ENCODE measurements at places on chromosomes 11 and 22.
A peak's percentile ranks its signal among the peaks of the same experiment; 100 is the strongest.

DNA sequence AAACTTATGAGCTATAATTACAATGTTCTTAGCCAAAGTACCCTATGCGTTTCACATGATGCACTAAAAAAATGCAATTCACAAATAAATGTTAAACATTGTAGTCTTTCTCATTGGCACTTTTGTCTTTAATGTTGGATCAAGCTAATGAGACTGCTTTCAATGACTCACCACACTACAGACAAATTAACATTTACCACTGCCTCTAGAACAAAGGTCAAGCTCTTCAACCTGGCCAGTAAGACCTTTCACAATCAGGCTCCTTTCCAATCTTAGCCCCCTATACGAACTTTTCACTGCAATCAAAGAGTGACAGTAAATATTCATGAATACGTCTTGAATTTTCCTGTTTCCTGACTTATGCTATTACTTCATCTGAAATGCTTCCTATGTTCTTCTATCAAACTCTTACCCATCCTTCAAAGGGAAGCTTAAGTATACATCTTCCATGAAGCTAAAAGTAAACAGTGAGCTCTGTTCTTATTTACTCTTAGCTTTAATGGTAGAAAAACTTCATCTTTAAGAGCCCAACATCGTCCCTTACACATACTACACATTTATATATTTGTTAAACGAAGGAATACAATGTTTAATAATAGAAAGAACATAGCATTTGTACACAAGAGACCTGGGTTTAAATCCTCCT, 326.6 kb upstream of the PITPNB start:
- DNase-seq = peak; percentile 24
- peak overlapping the region; percentile 37 for H3K4me3 ChIP-seq
- H3K27ac ChIP-seq = peak overlapping the region; percentile 94
- H3K36me3 ChIP-seq = no peaks in the 10 kb centered on the region

GRCh38 chr11:122804796-122805195, 33.5 kb upstream of the CRTAM start:
- no peaks in the 10 kb centered on the region for H3K27me3 ChIP-seq
- peaks cover 13% of the 10 kb centered on the region for H3K36me3 ChIP-seq
- H3K27ac ChIP-seq = peak overlapping the region; percentile 89
- H3K4me3 ChIP-seq = no peak overlapping the region

GRCh38 chr11:111512296-111513239, at the start of gene BTG4:
Gene BTG4 (minus strand): TSS chr11:111512386. CDS start chr11:111498776, 13,610 bp downstream.
- H3K27ac ChIP-seq = no peak within 1 kb of the TSS
- no peaks in the 10 kb centered on the region for H3K27me3 ChIP-seq
- peak; percentile 78 for DNase-seq
- H3K4me1 ChIP-seq = peaks cover 6% of the 10 kb centered on the region
- no peaks in the 10 kb centered on the region for H3K36me3 ChIP-seq
- peak within 1 kb of the TSS; percentile 64 for H3K4me3 ChIP-seq

DNA sequence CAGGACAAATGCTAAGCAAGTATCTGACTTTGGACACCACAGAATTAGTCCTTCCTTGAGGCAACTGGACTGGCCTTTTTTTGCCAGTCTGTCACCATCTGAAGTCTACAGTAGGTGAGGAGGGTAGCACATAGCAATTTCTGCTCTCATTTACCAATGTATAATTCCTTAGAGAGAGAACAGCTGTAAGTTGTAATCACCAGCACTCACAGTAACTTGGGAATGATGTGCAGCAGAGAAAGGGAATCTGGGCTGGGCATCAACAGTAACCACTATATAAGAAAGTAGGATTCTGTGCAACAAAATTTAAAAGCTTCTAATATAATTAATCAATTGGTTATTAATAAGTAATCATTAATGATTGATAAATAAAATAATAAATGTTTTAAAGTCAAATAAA, 86.3 kb upstream of the FAT3 start:
- H3K4me3 ChIP-seq = no peak overlapping the region
- no peaks in the 10 kb centered on the region for H3K4me1 ChIP-seq
- DNase-seq = no peak

- no peak overlapping the region for H3K27ac ChIP-seq
- H3K4me3 ChIP-seq = no peak overlapping the region
- no peak for DNase-seq
- peaks cover 77% of the 10 kb centered on the region for H3K36me3 ChIP-seq
These were observed 65.5 kb downstream of the APOL1 start for GRCh38 chr22:36318442-36318841.

GRCh38 chr11:119298726-119299125, 18.2 kb downstream of the MCAM start:
- no peak overlapping the region for H3K27ac ChIP-seq
- no peak for DNase-seq
- peaks cover 53% of the 10 kb centered on the region for H3K36me3 ChIP-seq
- H3K4me1 ChIP-seq = no peaks in the 10 kb centered on the region
- no peak overlapping the region for H3K4me3 ChIP-seq

- H3K36me3 ChIP-seq = peaks cover 8% of the 10 kb centered on the region
- no peak overlapping the region for H3K4me3 ChIP-seq
- H3K27me3 ChIP-seq = no peaks in the 10 kb centered on the region
- no peak overlapping the region for H3K27ac ChIP-seq
These were observed 96.1 kb downstream of the PRR5L start for GRCh38 chr11:36392196-36392595.

GRCh38 chr22:40239345-40239683, 61.6 kb downstream of the TNRC6B start:
- H3K4me3 ChIP-seq = no peak overlapping the region
- no peaks in the 10 kb centered on the region for H3K36me3 ChIP-seq

- no peak overlapping the region for H3K4me3 ChIP-seq
- H3K36me3 ChIP-seq = no peaks in the 10 kb centered on the region
- H3K27me3 ChIP-seq = peaks cover 18% of the 10 kb centered on the region
- H3K4me1 ChIP-seq = no peaks in the 10 kb centered on the region
- DNase-seq = no peak
- H3K27ac ChIP-seq = no peak overlapping the region
These were observed 96.9 kb downstream of the TRMU start for GRCh38 chr22:46432164-46433068.

DNA sequence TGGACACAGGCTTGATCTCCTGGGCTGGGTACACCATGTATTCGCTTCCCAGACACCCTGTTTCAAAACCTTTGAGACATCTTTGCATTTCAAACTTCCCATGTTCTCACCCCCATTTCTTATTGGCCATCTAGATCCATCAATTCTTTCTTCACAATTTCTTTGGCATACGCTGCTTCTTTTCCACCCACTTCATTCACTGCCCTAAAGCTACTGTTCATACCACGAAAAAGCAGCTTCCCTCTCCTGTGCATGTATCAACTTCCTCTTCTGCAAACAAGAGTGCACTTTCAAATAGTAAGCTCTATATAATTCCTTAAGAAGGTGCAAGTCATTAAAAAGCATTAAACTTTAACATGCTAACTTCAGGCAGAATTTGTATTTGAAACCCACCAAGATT, 21.4 kb downstream of the UVRAG start:
- DNase-seq = no peak
- H3K27me3 ChIP-seq = no peaks in the 10 kb centered on the region
- H3K27ac ChIP-seq = no peak overlapping the region

- H3K4me3 ChIP-seq = 0 out of 2 replicates have a peak overlapping the region, but pooled peaks have one; percentile 22
- DNase-seq = peak; percentile 92
- peak overlapping the region; percentile 69 for H3K27ac ChIP-seq
- no peaks in the 10 kb centered on the region for H3K36me3 ChIP-seq
- peaks cover 13% of the 10 kb centered on the region for H3K27me3 ChIP-seq
- H3K4me1 ChIP-seq = peaks cover 18% of the 10 kb centered on the region
These were observed 11.6 kb upstream of the ALKBH3 start for GRCh38 chr11:43868852-43869567.

- H3K36me3 ChIP-seq = peaks cover 25% of the 10 kb centered on the region
- peaks cover 26% of the 10 kb centered on the region for H3K4me1 ChIP-seq
- H3K4me3 ChIP-seq = no peak overlapping the region
- peak overlapping the region; percentile 96 for H3K27ac ChIP-seq
These were observed 122.6 kb downstream of the MICAL2 start for GRCh38 chr11:12232817-12233601.

DNA sequence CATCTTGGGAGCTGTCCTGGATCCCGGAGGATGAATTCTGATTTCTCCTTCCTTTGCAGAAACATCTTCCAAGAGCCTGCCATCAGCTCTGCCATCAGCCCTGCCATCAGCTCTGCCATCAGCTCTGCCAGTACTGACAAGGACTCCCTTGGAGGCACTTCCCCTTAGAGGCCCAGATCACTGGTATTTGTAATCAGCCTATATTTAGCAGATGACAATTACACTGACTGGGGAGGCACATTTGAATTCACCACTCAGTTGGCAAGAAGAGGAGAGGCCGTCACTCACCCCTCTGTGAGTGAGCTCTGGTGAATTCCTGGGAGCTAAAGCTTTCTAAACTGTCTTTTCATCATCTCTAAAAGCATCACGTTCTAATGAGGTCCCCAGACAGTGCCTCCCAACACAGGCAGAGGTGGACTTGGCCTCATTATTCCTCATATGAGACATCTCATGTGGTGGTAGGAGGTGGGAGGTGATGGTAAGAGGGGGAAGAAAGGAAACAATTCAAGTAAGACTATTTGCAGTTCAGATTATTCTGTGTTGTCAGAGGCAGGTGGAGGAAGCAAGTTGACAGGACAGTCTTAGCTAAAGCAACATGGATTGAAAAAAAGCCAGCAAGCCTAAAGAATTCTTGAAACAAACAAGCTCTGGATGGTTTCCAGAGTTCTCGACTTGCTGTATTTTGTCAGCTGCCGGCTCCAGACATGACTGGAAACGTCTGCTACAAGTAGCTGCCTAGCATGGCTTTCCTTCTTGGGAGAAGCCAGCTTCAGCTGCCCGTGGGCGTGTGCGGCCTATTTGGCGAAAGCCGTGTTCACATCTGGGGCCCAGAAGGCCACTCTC, 771.7 kb downstream of the TBC1D22A start:
- no peak overlapping the region for H3K4me3 ChIP-seq
- H3K27ac ChIP-seq = no peak overlapping the region
- H3K36me3 ChIP-seq = no peaks in the 10 kb centered on the region

DNA sequence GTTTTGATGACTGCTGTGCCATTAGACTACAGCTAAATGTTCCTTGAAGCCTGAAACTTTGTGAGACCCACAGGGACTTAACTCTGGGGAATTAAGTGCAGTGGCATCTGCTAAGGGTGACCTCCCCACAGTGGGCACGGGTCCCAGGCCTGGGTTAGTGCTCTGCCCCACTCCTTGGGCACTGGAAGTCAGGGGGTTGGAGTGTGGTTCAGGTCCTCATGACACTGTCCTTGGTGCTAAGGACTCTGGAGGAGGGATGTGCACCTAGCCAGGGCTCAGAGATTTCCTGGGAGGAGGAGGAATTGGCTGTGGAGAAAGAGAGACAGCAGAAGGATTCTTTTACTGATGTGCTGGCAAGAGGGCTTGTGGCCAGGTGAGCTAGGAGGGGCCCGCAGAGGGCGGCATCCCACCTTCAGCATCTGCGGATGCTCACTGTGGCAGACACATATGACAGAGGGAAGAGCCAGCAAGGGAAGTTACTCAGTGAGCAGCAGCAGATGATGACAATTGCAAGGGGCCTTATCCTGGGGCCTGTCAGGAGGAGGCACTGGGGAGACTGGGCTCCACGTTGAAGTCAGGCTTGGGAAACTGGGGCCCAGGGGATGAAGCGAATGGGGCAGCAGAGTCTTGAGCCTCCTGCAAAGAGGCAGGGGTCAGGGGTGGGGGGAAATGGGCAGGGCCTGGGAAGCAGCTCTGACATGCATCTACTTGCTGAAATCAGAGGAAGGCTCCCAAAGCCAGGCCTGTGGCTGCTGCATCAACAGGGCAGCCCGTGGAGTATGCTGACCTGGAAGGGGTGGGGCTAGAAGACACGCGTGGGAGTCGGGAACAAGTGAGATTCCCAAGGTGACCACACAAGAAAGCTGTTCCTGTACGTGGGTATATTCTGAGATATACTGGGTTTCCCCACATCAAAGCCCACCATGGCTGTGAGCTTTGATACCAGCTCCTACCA, 144.0 kb downstream of the MPPED1 start:
- H3K36me3 ChIP-seq = no peaks in the 10 kb centered on the region
- H3K4me3 ChIP-seq = no peak overlapping the region
- H3K4me1 ChIP-seq = no peaks in the 10 kb centered on the region
- H3K27me3 ChIP-seq = no peaks in the 10 kb centered on the region
- H3K27ac ChIP-seq = no peak overlapping the region
- DNase-seq = no peak

- H3K36me3 ChIP-seq = no peaks in the 10 kb centered on the region
- no peak for DNase-seq
- H3K4me3 ChIP-seq = no peak overlapping the region
- H3K27me3 ChIP-seq = no peaks in the 10 kb centered on the region
- no peak overlapping the region for H3K27ac ChIP-seq
These were observed 8.9 kb downstream of the SLC29A2 start for GRCh38 chr11:66362481-66363147.

DNA sequence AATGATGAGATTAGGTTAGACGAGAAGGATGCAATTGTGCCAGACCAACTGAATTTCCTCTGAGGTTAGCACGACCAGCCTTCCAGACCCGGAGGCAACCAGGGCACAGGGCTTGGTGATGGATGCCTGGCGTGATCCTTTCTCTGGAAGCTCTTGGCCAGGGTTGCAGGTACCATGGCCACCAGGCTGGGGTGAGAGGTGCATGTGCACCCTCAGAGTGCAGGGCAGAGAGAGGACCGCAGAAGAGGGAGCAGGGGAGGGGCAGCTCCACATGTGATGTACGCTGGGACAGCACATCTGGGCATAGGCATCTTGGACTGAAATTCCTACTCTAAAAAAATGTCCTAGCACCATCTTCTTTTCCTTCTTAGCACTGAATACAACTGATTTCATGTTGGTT, 10.9 kb downstream of the KCNJ1 start:
- H3K27me3 ChIP-seq = peaks cover 6% of the 10 kb centered on the region
- H3K27ac ChIP-seq = no peak overlapping the region
- DNase-seq = no peak
- no peaks in the 10 kb centered on the region for H3K36me3 ChIP-seq
- H3K4me1 ChIP-seq = peaks cover 12% of the 10 kb centered on the region

DNA sequence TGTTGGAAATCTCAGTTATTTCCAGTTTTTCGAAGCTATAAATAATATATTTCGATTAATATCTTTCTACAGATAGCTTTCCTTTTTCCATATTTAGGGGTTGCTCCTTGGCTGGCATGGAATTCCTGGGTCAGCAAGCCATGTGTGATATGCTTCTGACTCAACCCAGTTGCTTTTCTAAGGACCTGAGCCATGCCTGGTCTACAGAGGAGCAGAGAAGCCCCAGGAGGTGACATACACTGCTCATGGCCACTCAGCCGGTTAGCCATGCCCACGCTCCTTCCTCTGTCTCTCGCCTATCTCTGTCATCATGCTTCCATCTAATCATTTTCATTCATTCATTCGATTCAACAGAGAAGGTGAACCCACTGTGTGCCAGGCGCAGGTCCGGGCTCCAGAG, 23.2 kb upstream of the PDGFB start:
- no peak overlapping the region for H3K27ac ChIP-seq
- DNase-seq = no peak
- no peak overlapping the region for H3K4me3 ChIP-seq
- H3K36me3 ChIP-seq = no peaks in the 10 kb centered on the region
- H3K4me1 ChIP-seq = no peaks in the 10 kb centered on the region

- DNase-seq = peak; percentile 46
- no peaks in the 10 kb centered on the region for H3K36me3 ChIP-seq
- no peak overlapping the region for H3K27ac ChIP-seq
- H3K27me3 ChIP-seq = no peaks in the 10 kb centered on the region
- H3K4me1 ChIP-seq = no peaks in the 10 kb centered on the region
These were observed 222.5 kb downstream of the MN1 start for GRCh38 chr22:27578937-27579617.

- no peaks in the 10 kb centered on the region for H3K36me3 ChIP-seq
- peaks cover 8% of the 10 kb centered on the region for H3K4me1 ChIP-seq
These were observed 5.4 kb downstream of the SLC25A45 start for GRCh38 chr11:65377036-65377435.

GRCh38 chr11:76797341-76798201, 14.4 kb downstream of the TSKU start:
- no peak for DNase-seq
- no peaks in the 10 kb centered on the region for H3K27me3 ChIP-seq
- H3K4me3 ChIP-seq = no peak overlapping the region
- H3K36me3 ChIP-seq = no peaks in the 10 kb centered on the region

Data from GM23248 (cell line).